Muscle of leg (tissue), 16 donors: ENCODE measurements at places on chromosomes 16 and 17.

- DNase-seq: no peak
These were observed 54.6 kb upstream of the ACSF3 start for GRCh38 chr16:89038811-89039735.

DNA sequence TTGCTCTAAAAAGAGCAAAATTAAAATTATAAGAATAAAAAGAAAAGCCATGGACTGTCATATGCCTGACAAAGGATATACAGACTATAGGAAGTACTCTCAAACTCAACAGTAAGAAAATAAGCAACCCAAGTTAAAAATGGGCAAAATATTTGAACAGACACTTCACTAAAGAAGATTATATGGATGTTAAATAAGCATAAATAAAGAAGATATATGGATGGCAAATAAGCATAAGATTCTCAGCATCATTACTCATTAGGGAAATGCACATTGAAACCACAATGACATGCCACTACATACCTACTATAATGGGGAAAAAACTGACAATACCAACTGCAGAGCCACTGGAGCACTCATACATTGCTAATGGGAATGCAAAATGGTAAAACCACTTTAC lies 14.9 kb upstream of the BEAN1 start:
- no peak for DNase-seq

DNA sequence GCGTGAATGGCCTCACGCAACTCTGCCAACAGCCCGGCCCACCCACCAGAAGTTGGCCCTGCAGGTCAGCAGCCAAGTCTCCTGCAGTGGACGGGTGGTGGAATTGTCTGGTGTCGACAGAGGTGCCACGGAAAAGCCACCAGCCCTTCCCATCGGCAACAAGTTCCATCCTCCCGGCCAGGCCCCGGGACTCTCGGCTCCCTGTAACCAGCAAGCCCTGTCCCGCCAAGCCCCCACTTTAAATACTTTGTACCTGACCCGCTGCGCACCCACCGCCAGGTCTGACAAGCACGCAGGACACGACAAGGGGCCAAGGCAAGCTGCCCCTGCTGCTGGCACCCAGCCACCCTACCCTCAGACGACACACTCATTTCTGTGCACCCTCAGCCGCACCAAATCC lies 100.8 kb downstream of the RBFOX3 start:
- DNase-seq: no peak

GRCh38 chr16:72913551-72913950 lies 134.4 kb downstream of the ZFHX3 start:
- no peak for DNase-seq

GRCh38 chr17:65323049-65323448 lies 185.9 kb downstream of the RGS9 start:
- no peak for DNase-seq

- no peak for DNase-seq
These were observed 30.7 kb upstream of the ARHGAP17 start for GRCh38 chr16:25045696-25046381.

GRCh38 chr16:78386557-78387324 lies 287.3 kb downstream of the WWOX start:
- peak; percentile 95 for DNase-seq

DNA sequence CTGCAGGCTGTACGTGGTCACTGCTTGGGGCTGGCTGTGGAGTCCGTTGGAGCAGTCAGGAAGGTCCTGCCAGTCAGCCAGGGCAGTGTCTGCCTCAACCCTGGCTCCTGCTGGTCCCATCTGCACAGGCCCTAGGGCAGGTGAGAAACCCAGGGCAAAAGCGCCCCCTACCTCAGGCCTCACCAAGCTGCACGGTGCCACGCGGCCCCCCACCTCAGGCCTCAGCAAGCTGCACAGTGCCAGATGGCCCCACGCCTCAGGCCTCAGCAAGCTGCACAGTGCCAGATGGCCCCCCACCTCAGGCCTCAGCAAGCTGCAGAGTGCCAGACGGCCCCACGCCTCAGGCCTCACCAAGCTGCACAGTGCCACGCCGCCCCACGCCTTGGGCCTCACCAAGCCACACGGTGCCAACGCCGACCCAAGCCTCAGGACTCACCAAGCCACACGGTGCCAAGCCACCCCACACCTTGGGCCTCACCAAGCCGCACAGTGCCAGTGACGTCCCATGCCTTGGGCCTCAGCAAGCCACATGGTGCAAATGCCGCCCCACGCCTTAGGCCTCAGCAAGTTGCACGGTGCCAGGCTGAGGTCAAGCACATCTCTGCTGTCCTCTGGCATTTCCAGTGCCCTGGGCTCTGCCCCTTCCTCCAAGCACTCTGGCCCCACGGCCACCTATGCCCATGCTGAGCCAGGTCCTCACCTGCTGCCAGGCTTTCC lies 5.5 kb downstream of the TMEM204 start:
- no peak for DNase-seq

DNA sequence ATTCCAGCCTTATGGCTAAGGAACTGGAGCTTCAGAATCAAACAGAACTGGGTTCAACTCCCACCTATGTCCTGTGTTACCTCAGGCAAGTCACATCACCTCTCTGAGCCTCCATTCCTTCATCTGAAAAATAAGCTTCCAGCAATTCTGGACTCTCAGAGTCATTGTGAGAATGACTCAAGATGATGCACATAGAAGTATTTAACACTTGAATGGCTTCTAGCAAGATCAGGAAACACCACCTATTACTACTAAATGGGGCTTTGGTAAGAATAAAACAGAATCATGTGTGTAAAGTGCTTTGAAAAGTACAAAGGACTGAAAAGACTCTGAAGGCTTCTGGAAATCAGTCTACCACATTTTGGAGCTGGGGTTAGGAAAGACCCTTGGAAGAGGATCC lies 30.8 kb upstream of the CALB2 start:
- DNase-seq: no peak

- no peak for DNase-seq
These were observed 28.3 kb upstream of the PITPNA start for GRCh38 chr17:1590747-1591473.

- no peak for DNase-seq
These were observed 701 bp downstream of the PIPOX start for GRCh38 chr17:29043539-29044145.

- no peak for DNase-seq
These were observed 24.5 kb downstream of the TBX2 start for GRCh38 chr17:61423967-61424649.

- peak; percentile 91 for DNase-seq
These were observed at the start of gene MIF4GD for GRCh38 chr17:75270966-75271232. TSS of gene MIF4GD (minus strand) at chr17:75271231. CDS start at chr17:75270195, 1,036 bp downstream.

DNA sequence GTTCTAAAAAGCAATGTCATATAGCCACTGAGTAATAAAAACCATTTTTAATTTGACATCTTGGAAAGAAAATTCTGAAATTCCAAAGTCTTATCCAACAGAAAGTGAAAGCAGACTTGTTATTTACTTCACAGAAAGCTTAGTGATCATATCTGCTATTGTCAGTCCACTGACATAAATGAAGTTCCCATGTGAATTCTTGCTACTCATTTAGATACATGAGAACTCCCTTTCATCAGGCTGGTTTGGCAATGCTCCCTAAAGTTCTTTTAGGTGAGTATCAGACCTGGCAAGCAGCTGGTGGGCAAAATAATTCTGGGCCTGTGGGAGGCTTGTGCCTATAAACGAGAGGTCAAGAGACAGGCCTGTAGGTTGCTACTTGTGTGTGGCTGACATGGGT lies 23.4 kb downstream of the NME2 start:
- no peak for DNase-seq

GRCh38 chr16:27762441-27762840 lies 212.5 kb downstream of the KATNIP start:
- no peak for DNase-seq
